ENCODE measurements at places on chromosomes 3 and 15.

GRCh38 chr15:36810656-36811449 is 231.4 kb downstream of the CDIN1 start:
- no peak for DNase-seq

DNA sequence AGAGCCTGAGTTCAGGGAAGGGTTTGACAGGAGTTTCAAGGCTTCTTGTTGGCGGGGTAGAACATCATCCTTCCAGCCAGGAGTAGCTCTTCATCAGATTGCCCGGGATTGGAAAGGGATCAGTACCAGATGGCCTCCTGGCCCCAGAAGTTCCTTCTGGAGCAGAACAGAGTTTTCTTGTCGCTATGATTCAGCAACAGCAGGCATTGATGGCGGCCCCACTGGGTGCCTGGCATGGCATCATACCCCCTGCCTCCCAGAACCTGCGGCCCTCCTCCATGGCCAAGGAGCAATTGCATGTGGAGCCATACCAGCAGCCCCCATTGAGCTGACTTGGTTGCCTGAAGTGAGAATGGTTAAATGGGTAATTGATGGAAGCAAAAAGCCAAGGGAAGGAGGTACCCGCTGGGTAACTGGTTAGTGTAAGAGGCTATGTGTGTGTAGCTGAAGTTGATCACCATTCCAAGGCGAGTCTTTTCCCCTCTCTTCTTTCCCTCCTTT is 305.6 kb downstream of the PTPRG start:
- DNase-seq = no peak

DNA sequence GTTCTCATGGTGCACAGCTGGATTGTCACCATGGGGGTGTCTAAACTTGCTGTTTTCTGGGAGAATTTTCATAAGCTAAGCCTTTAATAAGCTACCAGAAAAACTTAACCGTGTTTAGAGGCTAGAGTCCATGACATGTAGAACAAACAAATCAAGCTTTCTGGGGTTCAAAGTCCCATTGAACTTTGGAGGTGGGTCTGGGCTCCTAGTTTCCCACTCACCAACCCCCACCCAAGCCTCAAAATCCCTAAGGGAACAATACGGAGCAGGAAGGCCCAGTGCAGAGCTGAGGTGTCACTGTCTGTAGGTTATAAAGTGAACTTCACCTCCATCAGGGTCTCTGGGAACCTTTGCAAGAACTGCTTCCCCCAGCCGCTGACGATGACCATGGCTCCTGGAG is 25.5 kb downstream of the RTP1 start:
- no peak for DNase-seq

- no peak for DNase-seq
Measured at GRCh38 chr3:155147588-155147987, 67.5 kb downstream of the MME start.

GRCh38 chr3:5079761-5080160 is 42.3 kb upstream of the ARL8B start:
- DNase-seq = no peak

GRCh38 chr3:184140436-184140835 is 5.3 kb downstream of the EIF2B5 start:
- DNase-seq = no peak

GRCh38 chr3:64808061-64808460 is 120.3 kb upstream of the ADAMTS9 start:
- DNase-seq = no peak

- DNase-seq = no peak
Measured at GRCh38 chr3:9088441-9089353, 125.4 kb upstream of the RAD18 start.

GRCh38 chr3:143809121-143809621 is 39.1 kb downstream of the SLC9A9 start:
- DNase-seq = no peak

DNA sequence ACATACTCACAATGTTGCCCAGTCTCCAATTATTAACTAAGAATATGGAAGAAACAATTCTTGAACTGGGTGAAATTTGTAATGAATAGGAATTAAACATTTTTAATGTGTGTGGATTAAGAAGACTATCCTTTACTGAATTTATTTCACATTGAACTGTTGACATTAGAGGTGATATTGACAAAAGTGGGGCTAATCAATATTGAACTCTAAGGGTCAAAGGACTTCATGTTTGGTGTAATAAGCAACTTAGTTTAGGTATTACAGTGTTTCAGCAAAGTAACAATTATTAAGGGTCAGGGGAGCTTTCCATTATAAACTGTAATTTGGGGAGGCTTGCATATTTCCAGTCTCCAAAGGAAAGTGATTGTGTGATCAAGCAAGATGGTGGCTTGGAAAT is 16.2 kb upstream of the NANOGP8 start:
- DNase-seq = no peak

- DNase-seq = no peak
Measured at GRCh38 chr15:86333819-86334218, 254.1 kb downstream of the AGBL1 start.

- no peak for DNase-seq
Measured at GRCh38 chr3:89740881-89741177, 633.4 kb downstream of the EPHA3 start.

GRCh38 chr15:72934921-72935320 is 117.3 kb upstream of the NEO1 start:
- no peak for DNase-seq

DNA sequence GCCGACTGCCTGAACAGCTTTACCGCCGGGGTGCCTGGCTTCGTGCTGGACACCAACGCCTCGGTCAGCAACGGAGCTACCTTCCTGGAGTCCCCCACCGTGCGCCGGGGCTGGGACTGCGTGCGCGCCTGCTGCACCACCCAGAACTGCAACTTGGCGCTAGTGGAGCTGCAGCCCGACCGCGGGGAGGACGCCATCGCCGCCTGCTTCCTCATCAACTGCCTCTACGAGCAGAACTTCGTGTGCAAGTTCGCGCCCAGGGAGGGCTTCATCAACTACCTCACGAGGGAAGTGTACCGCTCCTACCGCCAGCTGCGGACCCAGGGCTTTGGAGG is 815 bp downstream of the SPINT1 start:
- DNase-seq = no peak

GRCh38 chr3:64353226-64353625 is 128.0 kb upstream of the PRICKLE2 start:
- no peak for DNase-seq

GRCh38 chr3:71570546-71570945 is 13.0 kb downstream of the FOXP1 start:
- DNase-seq = no peak

GRCh38 chr3:98612587-98612986 is 19.2 kb upstream of the CPOX start:
- no peak for DNase-seq

GRCh38 chr3:99758502-99759177 is 59.0 kb upstream of the CMSS1 start:
- DNase-seq = no peak

- no peak for DNase-seq
Measured at GRCh38 chr3:117628823-117629291, 919.3 kb downstream of the TUSC7 start.

GRCh38 chr3:57972531-57973111 is 35.6 kb upstream of the FLNB start:
- DNase-seq = no peak

GRCh38 chr3:136196064-136196400 is at the start of gene MSL2:
MSL2 (minus strand) TSS chr3:136196335; CDS start chr3:136195113, 1,222 bp downstream.
- no peak for DNase-seq

GRCh38 chr3:146375219-146375618 is 94.1 kb downstream of the PLSCR2 start:
- no peak for DNase-seq

DNA sequence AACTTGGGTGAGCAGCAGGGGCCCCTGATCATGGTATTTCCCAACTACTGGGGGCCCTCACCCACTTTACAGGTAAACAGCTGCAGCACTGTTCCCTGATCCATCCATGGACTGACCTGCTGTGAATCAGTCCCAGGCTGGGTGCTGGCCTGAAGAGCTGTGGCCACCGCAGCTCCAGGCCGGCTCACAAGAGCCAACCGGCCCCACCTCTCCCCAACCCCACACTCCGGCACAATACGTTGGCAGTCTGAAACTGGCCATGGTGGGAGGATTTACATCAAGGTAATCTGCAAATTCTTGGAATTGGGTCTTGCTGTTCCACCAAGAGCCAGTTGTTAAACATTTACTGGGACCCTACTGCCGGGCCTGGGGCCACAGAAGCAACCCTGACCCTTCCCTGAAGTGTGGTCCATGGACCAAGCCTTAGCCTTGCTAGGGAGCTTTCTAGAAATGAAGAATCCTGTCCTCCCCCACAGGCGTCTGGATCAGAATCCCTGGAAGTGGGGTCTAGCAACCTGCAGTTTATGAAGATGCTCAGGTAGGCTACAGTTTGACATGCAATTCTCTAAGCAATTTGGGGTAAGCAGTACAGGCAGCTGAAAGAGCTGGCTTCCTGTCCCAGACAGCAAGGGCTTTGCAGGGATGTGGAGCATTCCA is 3.7 kb downstream of the SLC6A20 start:
- DNase-seq = no peak

- DNase-seq = no peak
Measured at GRCh38 chr15:43423793-43424192, 52.9 kb downstream of the TUBGCP4 start.

DNA sequence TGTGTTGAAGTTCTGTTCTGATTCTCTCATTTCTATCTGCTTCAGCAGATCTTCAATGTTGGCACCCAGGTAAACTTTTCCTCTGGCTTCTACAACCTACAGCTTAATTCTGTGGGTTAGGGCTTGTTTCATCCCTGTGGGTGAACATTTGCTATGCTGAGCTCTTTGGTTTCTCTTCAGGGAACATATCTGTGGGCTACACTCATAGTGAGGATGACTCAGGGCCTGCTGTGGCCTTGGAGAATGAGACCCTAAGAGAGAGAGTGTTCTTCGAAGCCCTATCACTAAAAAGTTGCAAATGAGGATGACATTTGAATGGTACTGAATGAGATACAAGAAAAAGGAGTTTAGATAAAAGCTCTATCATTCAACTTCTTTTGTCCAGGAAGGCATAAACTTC is 346.2 kb upstream of the CBLB start:
- DNase-seq = no peak

DNA sequence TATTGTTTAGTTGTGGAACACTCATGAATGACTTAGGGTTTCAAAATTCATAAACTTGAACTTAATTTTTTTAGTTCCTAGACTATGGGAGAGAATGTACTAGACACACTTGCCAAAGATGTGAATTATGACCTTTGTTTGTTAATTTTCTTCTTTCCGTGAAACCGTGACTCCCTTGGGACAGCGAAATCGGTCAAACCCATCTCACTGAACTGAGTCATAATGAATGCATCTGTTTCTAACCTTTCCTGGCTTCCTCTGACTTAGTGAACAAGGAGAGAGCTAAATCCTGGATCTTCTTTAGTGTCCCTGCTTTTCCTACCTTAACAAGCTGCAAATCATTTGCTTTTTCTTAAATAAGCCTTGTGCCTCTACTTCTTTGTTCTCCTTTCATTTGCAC is 85.5 kb downstream of the LARS2 start:
- DNase-seq = no peak

GRCh38 chr15:19988094-19988660 is 553.4 kb downstream of the GOLGA6L6 start:
- DNase-seq = no peak

DNA sequence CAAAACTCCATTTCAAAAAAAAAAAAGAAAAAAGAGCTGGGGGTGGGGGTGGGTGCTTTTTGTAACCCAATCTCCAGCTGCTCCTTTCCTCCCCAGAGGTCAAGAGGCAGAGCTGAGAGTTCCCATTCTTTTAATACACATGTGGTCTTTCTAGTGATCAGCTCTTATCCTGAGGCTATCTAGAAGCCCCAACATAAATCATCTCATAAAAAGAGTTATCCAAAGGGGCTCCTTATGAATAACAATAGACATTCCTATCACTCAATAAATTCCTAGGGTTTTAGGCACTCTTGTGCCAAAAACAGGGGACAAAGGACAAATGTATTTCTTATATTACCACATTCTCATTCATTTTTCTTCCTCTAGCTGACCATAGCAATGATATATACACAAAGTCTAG is 25.1 kb upstream of the GAP43 start:
- DNase-seq = no peak

DNA sequence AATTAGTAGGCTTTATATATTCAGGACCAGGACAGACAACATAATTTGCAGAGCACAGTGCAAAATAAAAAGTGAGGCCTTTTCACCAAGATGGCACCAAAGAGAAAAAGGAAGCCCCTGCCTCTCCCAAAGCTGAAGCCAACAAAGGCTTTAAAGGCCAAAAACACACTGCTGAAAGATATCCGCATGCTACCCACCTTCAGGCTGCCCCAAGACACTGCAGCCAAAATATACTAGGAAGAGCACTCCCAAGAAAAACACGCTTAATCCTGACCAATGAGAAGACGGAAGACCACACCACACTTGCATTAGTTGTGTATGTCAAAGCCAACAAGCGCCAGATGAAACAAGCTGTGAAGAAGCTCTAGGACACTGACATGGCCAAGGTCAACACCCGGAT is 38.0 kb downstream of the PIK3CB start:
- no peak for DNase-seq

- DNase-seq = no peak
Measured at GRCh38 chr3:80192936-80193335, 425.1 kb upstream of the ROBO1 start.

DNA sequence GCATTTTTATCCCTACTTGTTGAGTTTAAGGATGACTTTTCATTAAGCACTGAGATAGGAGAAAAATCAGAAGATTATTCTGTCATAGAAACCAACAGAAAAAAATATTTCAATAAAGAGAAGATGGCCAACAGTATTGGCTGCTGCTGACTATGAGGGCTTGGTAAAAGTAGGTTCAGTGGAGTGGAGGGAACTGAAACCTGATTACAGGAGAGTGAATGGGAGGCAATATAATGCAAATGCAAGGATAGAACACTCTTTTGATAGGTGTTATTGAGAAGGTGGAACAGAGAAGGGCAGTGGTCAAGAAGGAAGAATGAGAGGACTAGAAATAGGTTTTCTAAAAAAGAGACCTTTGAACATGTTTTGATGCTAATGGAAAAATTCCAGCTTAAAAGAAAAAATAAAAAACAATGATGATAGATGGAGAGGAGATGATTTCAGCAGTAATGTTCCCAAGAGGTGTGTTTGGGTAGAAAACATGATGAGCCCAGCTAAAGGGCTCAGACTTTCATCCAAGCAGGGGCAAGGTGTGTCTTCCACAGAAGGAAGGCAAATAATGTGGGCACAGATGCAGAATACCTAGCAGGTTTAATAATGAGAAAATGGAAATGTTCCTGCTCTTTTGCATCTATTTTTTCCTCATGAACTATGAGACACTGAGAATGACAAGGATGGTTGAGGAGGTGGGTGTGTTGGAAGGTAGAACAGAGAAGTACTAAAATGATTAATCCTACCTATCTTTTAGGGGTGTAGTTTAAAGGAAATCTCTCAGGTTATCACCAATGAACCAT is 397.9 kb upstream of the GOLIM4 start:
- DNase-seq = no peak

DNA sequence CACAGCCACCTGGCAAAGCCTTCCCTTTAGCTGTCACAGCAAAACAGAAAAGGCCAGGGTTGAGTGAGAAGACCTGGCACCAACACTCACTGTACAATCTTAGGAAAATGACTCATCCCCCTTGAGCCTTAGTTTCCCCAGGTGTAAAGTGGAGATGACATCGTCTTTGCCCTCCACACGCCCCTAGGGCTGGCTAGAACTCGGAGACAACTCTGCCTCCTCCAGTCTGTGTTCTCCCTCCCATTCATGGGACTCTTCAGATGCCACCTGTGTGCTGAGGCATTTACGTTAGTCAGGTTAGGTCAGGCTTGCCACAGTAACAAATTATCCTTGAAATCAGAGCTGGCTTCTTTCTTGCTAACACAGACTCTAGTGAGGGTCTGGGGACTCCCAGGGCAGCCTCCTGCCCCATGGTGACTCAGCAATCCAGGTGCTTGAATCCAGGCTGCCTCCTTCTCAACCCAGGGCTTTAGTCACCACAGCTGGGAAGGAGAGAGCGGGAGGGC is 252.6 kb downstream of the PLCL2 start:
- no peak for DNase-seq

Data from cortex of kidney (tissue), 1 donor.